COR-L47 (cell line): ENCODE measurements at places on chromosomes 7 and 10.
A peak's percentile ranks its signal among the peaks of the same experiment; 100 is the strongest.

GRCh38 chr7:159096736-159097581 lies 47.7 kb downstream of the VIPR2 start:
- DNase-seq, result no peak

GRCh38 chr10:10975647-10976046 lies 42.0 kb upstream of the CELF2 start:
- DNase-seq, result no peak

DNA sequence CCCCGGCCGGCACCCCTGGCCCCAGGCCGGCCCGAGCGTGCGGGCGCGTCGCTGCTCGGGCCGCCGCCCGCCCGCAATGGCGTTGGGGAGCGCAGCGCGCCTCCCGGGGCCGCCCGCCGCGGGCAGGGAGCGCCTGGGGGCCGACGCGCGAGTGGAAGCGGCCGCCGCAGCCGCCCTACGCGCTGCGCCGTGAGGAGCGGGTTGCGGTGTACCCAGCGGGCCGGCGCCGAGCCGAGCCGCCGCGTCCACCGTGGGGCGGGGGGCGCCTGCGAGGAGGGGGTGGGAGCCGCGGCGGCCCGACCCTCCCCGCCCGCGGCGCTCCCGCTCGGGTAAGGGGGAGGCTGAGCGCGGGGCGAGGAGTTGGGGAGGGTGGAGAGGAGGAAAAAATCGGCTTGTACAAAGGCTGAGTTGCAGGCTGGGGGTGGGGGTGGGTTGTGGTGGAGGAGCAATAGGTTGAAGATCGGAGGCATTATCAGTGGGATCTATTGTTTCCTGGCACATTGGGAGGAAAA lies 473 bp downstream of the PPP1R9A start:
- DNase-seq, result peak; percentile 51

- DNase-seq, result no peak
Observed at GRCh38 chr10:71964743-71965515, 734 bp downstream of the CHST3 start.

GRCh38 chr10:14553448-14553847 lies 221.2 kb downstream of the FAM107B start:
- DNase-seq, result no peak

GRCh38 chr7:133056370-133057238 lies 25.3 kb downstream of the CHCHD3 start:
- no peak for DNase-seq

- DNase-seq, result no peak
Observed at GRCh38 chr7:7496311-7496710, 39.4 kb downstream of the COL28A1 start.

GRCh38 chr10:123990889-123991288 lies 99.3 kb upstream of the CPXM2 start:
- no peak for DNase-seq

DNA sequence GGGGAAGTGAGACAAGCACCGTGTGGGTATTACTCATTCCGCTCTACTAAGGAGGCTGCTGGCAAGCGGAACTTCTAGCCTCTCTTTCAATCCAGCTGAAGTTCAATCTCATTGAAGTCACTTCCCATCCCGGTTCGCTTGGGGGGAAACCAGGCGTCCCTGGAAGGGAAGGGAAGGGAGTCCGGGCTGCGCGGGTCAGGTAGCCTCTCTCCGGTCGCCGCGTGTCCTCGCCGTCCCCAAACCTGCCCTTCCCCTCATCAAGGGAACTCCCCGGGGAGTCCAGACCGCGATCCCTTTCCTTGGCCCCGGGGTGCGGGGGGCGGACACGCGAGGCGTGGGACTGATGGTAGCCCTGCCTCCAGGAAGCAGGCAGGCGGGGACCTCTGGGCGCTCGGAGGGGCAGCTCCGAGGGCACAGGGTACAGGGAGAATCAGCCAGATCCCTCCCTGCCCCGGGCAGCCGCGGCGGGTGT lies 598 bp upstream of the ZEB1 start:
- DNase-seq, result peak; percentile 25

DNA sequence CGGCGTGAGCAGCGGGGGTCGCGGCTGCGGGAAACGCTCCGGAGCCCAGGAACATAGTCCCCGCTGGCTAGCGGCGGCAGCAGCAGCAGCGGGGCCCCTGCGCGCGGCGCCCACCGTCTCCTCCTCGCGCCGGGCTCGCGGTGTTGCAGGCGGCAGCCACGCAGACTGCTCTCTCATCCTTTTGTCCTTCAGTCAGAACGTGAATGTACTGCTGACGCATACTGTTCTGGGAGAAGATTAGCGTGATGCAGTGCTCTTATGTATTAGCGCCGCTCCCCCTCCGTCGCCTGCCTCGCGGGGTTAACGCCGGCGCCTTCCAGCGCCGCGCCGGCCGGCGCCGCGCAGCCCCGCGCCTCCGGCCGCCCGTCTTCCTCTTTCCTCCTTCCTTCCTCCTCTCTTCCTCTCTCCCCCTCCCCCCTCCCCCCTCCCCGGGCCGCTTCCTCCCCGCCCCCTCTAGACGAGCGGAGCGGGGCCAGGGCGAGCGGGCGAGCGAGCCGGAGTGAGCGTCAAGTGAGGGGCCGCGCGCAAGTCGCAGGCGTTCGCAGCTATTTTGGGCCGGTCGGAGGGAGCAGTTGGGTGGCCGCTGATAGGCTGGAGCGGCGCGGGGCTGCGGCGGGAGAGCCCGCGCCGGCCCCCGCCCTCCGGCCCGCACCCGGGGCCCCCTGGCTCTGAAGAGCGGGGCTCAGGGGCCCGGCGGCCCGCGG lies 816 bp upstream of the LRRC4 start:
- DNase-seq, result peak; percentile 74

GRCh38 chr10:63561341-63561740 lies 40.1 kb downstream of the REEP3 start:
- no peak for DNase-seq

- no peak for DNase-seq
Observed at GRCh38 chr10:27893358-27893954, 105.4 kb downstream of the ODAD2 start.

DNA sequence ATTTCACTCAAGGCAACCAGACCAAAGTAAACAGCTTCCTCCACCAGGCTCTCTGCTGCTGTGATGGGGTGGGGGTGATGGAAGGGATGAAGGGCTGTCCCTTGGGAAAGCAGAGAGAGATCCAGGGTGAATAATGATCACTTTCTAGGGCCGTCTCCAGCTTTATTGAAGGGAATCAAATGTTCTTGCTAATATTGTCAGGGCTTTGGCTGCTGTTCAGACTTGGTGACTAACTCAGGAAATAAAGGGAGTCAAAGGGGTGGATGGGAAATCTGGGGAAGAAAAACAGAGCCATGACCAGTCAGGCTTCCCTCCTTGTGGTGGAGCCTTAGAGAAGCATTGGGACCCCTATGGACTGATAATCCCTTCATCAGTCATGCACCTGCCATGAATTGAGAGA lies 196.2 kb upstream of the AGK start:
- DNase-seq, result no peak

DNA sequence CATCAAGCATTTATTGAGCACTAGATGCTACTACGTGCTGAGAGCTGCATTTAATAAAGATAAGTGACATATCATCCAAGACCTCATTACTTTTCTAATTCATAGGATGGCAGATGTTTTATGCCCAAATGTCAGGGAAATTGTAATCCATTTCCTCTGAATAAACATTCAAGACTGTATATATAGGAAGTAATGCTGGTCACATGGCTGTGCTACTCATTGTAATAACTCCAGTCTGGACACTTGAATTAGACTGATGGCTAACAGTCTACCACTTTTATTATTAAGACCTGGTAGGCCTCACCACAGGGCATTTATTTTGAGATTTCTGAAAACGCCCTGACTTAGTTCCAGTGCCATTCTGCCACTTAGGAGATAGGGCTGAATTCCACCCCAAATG lies 36.6 kb downstream of the PIK3AP1 start:
- no peak for DNase-seq

DNA sequence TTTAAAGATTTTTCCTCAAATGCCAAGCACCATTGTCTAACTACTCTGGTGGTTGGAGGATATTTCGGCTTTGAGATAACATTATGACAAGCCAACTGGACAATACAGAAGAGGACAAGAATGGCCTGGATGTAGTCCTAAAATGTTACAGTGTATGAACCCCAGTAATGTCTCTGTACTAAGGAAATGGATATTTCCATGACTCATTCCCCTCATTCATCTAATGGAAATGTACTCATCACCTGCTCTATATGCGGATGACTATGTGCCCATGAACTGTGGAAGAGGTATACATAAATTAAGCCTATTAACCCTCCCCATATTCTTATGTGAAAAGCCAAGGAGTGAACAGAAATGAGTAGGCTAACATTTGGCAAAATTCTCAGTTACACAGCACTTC lies 207.9 kb downstream of the CACNA2D1 start:
- no peak for DNase-seq

GRCh38 chr7:108146070-108146842 lies 16.1 kb upstream of the LAMB4 start:
- peak; percentile 72 for DNase-seq

GRCh38 chr10:48448796-48449195 lies 142.3 kb downstream of the MAPK8 start:
- DNase-seq, result no peak

GRCh38 chr7:70294211-70294911 lies 696.1 kb downstream of the AUTS2 start:
- DNase-seq, result no peak

- no peak for DNase-seq
Observed at GRCh38 chr7:151157645-151158329, 9.7 kb downstream of the GBX1 start.

GRCh38 chr10:97053276-97053675 lies 132.5 kb downstream of the SLIT1 start:
- peak; percentile 80 for DNase-seq

DNA sequence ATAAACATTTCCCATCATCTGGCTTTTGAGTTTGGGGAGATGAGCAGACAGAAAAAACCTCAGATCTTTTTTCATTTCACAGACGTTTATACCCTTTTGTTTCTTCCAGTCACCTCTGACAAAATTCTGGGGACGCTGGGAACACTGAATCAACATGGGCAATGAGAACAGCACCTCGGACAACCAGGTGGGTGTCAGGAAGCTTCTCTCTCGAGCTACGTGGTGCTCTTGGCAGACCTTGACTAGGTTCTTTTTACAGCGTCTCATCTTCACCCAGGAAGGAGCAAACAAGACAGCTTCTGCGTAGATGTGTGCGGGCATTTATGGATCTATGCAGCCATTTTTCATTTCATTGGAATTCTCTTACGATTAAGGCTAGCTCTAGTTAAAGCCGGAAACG lies 32.9 kb downstream of the TACC2 start:
- DNase-seq, result no peak

- DNase-seq, result peak; percentile 17
Observed at GRCh38 chr7:95993380-95993779, 221.0 kb downstream of the DYNC1I1 start.

DNA sequence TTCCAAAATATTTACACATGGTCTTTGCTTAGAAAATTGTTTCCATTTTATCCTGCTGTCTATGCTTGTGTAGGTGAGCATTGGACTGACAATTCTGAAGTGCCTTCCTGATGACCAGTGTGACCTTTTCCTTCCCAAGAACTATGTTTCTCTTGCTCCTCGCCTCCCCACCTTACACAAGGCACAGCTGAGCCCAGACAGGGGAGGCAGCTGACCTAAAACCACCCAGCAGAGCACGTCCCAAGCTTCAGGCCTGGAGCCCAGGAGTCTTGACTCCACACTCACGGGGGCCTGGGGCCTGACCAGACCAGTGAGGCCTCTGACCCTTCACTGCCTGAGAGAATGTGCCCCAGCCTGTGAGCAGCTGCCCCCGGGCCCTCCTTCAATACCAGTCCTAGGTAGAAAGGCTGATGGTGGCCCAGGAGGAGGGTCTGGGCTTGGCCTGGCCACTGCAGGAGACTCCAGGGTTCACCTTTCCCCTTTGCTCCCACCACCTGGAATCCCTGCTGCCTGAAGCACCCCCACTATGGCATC lies 7.0 kb downstream of the CALML5 start:
- DNase-seq, result no peak

DNA sequence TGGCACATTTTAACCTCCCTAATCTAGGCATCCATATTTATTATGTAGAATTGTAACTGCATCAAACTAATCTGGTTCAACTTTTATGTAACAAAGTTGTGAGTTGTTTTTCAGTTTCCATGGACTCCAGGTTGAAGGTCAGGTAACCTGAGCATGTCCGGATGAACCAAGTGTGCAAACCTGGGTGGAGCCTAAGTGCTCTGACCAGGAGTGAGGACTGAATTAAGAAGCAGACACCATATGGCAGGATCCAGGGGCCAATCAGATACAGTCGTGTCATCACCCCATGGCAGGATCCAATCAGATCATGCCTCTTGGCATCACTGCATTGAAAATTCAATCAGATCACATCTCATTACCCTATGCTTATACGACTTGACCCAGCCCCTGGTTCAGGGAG lies 41.2 kb upstream of the PHYHIPL start:
- no peak for DNase-seq

GRCh38 chr10:79379512-79380124 lies 32.3 kb downstream of the PPIF start:
- DNase-seq, result no peak

DNA sequence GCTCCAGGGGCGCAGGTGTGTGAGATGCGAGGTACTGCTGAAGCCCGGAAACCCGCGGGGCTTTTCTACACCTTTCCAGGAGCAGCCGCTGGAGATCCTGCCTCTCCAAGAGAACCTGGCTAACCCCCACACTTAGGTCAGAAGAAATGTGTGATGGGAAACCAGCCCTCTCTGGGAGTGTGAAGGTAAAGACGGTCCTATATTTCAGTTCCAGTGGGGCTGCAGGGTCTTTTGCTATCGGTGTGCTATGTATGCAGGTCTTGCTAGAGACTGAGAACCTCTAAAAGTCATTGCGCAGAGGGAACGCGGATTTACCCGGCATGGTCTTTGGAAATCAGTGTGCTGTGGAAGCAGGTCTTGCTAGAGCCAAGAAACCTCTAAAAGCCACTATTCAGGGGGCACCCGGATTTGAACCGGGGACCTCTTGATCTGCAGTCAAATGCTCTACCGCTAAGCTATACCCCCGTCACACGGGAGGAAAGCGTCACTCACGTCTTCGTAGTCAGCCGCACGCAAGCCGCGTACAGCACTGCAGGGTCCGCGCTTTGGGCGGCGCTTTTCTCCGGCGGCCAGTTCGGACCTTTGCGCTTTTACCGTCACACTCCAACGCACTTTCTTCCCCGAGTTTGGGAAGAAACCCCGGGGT lies 46.0 kb downstream of the ZNF777 start:
- no peak for DNase-seq

GRCh38 chr10:47137311-47137851 lies 162.6 kb upstream of the GDF10 start:
- no peak for DNase-seq

DNA sequence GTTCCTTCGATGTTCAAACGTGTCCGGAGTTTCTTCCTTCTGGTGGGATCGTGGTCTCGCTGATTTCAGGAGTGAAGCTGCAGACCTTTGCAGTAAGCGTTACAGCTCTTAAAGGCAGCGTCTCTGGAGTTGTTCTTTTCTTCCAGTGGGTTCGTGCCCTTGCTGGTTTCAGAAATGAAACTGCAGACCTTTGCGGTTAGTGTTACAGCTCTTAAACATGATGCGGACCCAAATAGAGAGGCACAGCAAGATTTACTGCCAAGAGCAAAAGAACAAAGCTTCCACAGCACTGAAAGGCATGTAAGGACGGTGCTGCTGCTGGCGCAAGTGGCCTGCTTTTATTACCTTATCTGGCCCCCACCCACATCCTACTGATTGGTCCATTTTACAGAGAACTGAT lies 931.4 kb downstream of the IPMK start:
- no peak for DNase-seq

GRCh38 chr7:118298771-118299170 lies 74.3 kb downstream of the ANKRD7 start:
- DNase-seq, result no peak
